Suppressor macrophage (primary cell): ENCODE measurements at places on chromosomes 3 and 15.

GRCh38 chr3:33980252-33980651 is 181.8 kb downstream of the PDCD6IP start:
- no peak for DNase-seq

GRCh38 chr3:136305879-136306278 is 55.7 kb downstream of the PCCB start:
- no peak for DNase-seq

GRCh38 chr15:58684751-58685150 is 64.8 kb downstream of the ADAM10 start:
- no peak for DNase-seq

DNA sequence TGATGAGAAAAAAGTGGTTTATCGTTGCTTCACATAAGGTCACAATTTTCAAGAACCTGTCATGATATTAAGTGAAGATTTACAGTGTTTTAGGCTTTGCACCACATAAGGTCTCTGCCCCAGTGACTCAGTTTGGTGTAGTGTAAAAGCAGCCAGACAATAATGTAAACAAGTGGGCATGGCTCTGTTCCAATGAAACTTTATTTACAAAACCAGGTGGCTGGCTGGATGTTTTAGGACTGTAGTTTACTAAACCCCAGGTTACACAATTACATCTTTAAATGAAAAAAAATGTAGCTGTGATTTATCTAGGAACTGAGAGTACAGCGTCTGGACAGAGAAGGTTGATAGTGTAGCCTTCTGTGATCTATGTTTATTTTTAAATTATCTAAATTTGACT is 9.7 kb upstream of the FBXL22 start:
- no peak for DNase-seq

DNA sequence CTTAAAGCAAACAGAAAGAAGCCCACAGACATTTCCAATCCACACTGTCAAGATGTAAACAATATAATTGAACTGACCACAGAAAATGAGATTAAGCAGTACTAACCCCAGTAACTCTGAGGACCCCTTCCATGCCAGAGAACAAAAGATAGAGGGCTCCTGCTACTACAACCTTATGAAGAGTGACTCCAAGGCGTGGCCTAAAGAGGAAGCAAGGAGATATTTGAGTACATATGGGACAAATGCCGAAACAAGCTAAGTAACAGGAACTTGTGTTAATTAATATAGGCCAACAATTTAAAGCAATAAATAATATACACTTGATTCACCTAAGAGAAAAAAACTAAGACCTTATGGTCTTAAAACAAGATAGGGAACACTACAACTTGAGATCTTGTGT is 25.0 kb upstream of the VPS39 start:
- DNase-seq: peak; percentile 19

- DNase-seq: peak; percentile 23
Measured at GRCh38 chr3:24365168-24365567, 129.5 kb downstream of the THRB start.

GRCh38 chr3:144415492-144415891 is 443.9 kb downstream of the DIPK2A start:
- no peak for DNase-seq

GRCh38 chr3:94310341-94311135 is 247.7 kb downstream of the NSUN3 start:
- DNase-seq: no peak

GRCh38 chr3:17090280-17090983 is 205.7 kb downstream of the PLCL2 start:
- no peak for DNase-seq

DNA sequence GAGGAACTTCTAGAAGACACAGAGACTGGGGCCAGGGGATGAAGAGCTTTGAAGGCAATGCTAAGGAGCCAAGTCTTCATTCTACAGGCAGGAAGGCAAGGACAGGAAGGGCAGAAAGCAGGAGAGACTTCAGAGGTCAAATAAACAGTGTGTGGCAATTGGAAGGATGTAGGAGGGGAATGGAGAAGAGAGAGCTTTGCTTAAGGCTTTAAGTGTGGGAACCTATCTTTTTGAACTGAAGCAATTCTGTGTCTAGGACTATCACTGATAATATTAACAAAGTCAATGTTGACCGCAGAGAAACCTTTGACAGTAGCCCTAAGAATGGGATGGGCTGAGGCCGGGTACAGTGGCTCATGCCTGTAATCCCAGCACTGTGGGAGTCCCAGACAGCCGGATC is 325.0 kb downstream of the FOXP1 start:
- no peak for DNase-seq

GRCh38 chr3:48634661-48635221 is 520 bp downstream of the SLC26A6 start:
- DNase-seq: peak; percentile 36

DNA sequence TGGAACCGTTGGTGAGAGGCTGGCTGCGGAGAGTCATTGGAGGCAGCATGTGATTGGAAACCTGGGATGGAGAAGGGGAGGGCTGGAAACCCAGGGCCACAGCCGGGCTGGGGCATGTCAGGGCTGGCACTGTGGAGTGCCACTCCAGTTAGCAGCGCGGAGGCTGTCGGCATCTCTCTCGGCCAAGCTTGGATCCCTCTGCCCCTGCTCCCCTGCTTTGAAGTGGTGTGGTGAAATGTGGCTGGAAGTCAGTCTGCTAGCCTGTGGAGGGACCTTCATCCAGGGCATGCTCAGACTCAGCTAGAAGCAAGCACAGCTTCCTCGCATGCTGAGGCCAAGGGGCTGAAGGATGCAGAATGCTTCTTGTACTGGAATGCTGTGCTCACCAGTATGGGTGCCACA is 13.5 kb downstream of the SLCO3A1 start:
- no peak for DNase-seq

DNA sequence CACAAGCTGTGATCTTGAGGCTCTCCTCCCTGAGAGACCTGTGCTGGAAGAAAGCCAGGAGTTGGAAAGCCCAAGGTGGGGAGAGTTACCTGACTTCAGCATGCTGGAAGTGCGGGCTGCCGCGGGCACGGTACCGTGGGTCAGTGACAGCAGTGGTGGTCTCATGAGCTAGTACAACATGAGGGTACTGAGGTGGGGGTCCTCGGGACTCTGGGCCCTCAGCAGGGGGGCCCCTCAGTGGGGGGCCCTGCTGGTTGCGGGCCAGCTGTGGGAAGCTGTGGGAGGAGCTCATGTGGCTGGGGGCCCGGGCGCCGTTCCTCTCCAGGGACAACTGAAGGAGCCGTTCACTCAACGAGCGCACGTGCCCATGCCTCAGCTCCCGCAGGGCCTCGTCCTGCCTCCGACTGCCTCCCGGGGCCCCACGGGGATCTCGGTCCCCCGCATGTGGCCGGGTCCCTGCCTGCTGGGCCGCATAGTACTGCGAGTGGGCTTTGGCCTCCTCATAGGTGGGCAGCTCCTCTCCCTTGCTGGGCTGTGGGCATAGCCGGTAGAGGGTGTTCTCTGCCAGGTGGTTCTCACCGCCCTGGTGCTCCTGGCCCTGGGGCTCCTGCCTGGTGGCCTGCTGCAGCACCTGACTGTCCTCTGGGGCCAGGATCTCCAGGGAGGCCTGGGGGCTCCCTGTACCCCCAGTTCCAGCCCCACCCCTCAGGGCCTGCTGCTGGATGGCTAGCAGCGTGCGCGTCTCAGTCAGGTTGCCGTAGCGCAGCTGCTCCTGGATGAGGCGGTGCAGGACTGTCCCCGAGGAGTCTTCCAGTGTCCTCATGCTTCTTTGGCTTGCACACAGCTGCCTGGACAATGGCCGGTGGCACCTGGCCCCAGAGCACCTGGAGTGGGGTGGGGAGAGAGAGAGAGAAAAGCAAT is 3.4 kb downstream of the AMOTL2 start:
- DNase-seq: no peak

DNA sequence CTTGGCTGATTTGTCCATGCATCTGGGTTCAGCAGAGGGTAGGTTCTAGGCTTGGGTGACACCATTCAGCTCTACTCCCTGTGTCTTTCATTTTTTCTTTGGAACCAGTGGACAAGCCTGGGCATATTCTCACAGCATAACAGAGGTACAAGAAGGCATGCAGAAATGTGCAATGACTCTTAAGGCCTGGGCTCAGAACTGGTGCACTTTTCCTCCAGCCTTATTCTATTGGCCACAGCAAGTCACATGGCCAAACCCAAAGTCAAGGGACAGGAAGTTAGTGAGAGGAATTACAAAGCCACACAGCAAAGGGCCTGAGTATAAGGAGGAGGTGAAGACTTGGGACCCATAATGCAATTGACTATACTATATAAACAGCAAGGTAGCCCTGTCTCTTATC is 200.9 kb upstream of the CTDSPL start:
- DNase-seq: no peak

- peak; percentile 74 for DNase-seq
Measured at GRCh38 chr3:48187579-48188265, 495 bp downstream of the CDC25A start.

DNA sequence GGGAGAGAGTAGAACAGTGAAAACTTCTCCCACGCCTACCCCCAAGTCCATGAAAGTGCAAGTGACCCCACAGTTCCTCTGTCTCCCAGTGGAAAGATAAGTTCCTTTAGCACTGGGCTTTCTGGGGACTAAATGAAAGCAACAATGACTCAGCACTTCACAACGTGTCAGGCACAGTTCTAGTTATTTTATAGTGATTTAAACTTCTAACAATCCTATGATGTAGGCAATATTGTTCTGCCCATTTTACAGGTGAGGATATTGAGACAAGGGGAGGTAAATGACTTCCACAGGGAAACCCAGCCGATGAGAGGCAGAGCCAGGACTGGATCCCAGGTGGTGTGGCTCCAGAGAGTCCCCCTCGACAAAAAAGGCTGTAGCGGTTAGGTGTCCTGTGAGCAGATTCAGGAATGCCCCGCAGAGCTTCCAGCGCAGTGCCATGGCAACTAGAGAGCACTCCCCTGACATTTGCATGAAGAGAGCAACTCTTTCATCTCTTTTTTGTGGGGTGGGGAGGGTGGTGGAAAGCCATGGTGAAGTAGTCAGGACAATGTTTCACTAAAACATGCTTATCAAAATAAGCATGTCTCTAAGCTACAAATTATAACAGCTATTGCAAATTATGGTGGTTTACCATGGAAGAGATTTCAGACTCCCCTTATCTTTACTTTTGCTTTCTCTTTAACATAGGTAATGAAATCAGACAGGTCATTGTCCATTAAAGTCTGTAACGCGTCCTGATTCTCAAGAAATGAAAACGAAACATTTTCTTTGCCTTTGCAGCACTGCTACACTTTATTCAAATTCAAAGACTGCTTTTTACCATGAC is 62.1 kb downstream of the NR2F2 start:
- DNase-seq: no peak
